GM12892 (cell line): ENCODE measurements at places on chromosomes 2 and 18.

DNA sequence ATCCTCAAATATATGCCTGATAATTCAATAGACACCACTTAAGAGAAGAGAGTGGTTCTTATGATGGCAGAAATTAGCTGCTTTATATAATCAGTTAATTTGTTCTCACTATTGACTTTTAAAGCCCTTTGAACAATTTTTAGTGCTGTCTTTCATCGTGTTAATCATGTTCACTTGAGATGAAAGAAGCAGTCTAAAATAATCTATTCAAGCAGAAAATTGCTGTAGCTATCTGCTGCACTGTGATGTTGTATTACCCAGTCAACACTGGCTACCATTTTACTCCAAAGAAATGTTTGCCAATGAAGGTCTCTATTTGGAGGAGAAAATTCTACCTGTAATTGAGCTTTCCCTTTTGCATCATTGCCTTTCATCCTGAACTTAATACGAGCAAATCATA is 459.8 kb upstream of the FSIP2 start:
- DNase-seq = no peak

DNA sequence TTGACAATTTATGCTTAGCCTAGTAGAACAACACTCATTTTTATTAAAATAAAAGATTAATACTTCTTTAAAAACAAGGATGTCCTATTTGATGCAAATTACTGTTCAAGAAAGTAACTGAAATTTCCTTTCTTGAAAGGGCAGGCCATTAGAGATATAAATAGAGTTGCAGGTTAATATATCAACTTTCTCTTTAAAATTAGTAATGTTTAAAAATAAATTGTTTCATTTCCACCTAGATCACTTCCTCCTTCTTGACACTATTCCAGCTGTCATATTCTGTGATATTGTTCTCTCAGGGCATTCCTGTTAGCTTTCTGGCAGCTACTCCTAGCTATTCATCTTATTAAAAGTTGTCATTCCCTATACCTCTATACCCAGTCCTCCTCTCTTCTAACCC is 357.9 kb upstream of the NRP2 start:
- no peak for DNase-seq

GRCh38 chr18:42114310-42114943 is 159.4 kb downstream of the PIK3C3 start:
- peak; percentile 5 for DNase-seq

DNA sequence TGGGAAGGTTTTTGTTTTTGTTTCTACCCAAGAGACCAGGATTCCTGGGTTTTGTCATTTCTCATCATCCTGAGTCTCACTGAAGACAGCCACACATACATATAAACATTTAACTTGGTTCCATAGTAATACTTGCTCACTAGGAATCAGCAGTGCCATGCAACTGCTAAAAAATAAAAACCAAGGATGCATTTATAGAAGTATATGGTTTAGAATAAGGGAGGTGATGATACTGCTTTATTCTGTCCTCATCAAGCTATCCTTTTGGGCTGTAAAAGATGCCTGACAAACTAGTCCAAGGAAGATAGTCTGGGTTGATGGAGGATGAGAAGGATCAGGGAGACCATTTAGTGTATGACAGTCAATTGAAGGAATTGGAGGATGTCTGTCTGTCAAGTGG is 740 bp downstream of the SPATA3 start:
- DNase-seq = no peak

DNA sequence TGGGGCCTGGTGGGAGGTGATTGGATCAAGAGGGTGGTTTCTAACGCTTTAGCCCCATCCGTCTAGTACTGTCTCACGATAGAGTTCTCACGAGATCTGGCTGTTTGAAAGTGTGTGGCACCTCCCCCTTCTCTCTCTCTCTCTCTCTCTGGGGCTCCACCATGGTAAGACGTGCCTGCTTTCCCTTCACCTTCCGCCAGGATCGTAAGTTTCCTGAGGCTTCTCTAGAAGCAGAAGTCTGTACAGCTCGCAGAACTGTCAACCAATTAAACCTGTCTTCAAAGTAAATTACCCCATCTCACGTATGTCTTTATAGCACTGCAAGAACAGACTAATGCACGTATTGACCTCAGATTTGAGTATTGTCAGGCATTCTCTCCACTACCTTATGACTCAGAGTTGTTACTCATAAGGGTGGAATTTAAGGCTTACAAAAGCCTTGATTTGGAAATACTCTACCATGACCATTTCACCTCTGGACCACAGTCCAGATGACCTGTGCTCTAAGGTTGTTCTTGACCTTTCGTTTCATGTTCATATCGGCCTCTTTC is 99.5 kb upstream of the AGAP1 start:
- no peak for DNase-seq
